ENCODE measurements at places on chromosomes 7 and 10. TPM values are rescaled to one million over a fixed set of nuclear protein-coding genes. Genes with fewer than 3 reads are reported as not detected.

DNA sequence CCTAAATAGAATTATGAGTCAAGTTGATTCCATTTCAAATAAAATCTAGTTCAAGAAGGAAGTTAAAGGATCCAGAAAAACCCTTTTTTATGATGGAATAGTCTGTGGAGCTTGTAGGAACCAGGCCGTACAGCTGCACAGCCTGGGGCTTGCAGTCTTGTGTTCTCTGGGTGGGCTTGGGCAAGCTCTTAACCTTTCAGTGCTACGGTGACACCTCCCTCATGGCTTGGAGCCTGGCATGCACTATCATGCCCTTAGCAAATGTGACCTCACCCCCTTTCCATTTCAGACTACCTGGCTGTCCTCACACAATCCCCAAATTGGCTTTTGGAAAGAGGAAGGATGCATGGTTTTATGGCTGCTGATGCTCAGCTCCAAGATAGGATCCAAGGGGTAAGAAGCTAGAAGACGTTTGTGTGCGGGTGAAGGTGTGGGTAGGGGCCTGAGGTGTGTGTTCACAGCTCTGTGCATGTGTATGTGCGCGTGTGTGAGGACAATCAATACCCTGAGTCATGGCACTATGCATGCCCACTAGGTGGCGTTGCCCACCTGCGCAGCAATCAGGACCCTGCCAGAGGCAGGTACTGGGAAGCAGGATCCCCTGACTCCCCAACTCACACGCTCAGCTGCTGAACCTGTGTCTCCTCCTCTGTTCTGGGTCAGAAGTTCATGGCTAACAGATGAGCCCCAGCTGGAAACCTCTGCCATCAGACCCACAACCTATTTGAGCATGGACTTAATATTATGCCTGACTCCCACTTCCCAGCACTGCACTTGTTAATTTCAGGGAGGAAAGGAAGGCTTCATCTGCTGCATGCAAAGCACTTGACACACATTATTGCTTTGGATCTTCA, 113.4 kb downstream of the PTPN20 start:
- peak; percentile 76 for DNase-seq

DNA sequence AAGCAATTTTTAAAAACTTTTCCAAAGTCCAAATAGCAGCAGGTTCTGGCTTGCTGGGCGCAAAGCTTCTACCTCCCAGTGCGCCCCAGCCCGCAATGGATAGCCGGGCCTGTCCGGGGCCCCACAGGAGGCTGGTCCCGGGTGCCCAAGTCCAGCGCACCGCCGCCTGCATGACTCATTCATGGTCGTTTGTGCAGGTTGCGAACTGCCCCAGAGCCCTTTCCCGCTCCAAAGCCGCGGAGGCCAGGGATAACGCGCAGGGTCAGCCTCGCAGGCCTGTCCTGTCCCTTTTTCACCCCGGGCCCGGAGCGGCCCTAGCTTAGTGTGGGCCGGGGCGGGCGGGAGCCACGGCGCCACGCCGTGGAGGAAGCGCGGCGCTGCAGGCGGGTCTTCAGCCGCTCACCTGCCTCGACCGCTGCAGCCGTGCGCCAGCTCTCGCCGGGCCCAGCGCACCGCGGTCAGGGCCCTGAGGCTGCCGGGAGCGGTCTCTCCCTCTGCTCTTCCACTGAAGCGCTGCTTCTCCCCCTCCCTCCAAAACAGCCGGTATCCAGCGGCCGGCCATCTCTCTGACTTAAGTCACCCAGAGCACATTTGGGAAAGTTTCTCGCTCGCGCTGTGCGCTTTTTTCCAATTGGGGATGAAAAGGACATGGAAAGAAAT, 1.7 kb upstream of the EGR2 start:
- DNase-seq: peak; percentile 83

- no peak for DNase-seq
These were observed 122.9 kb upstream of the BET1 start for GRCh38 chr7:94127026-94127425.

DNA sequence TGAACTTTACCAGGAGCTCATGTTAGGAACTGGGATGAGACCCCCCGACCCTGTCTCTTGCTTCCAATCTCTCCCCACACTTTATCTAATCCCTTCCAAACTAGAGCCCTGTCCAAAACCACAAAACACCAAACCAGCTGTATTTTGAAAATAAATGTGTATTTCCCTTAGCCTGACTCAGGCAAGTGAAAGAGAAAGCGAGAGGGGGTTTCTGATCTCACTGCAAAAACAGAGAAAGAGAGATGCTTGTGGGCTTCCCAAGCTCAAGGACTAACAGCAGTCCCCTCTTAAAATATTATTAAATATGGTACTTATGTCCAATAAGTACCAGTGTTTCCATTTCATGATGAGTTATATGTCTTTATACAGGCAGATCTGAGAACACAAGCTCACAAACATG, 122.0 kb downstream of the AGMO start:
- DNase-seq: no peak

The SPDYE16 gene
- 0.15 TPM for total RNA-seq

DNA sequence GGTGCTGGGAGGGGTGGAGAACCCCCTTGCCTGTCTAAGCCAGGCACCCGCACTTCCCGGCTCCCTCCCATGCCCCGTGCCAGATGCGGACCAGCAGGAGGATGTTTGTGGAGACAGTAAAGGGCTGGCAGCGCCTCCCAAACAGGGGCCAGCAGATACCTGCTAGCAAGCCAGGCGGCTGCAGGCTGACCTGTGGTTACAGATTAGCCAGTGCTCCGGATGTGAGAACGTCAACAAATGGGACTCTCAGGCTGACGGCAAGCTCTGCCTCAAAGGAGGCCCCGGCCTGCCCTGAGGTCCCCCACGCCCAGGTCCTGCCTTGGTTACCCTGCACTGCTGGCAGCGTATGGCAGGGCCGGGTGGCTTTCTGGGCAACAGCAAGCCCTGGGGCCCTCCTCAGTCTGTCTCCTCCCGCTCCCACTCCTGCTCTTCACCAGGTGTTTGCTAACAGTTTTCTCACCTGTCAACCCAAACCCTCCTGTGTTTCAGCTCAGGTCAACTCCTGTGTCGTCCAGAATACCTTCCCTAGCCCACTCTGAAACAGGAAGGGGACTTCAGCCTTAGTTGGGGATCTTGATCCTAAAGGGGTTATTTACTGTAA, 85.4 kb downstream of the NEURL1 start:
- peak; percentile 71 for DNase-seq

The TMEM196 gene
- total RNA-seq: not detected

DNA sequence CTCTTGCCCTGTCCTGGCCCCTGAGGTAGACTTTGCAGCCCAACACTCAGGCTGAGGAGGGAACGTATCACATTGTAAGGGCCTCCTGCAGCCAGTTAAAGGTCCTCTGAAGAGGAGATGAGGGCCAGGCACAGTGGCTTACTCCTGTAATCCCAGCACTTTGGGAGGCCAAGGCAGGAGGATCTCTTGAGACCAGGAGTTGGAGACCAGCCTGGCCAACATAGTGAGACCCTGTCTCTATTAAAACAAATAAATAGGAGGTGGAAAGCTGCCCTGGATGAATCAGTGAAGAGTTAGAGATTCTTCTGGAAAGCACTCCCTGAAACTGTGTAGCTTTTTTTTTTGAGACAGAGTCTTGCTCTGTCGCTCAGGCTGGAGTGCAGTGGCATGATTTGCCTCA, 2.3 kb upstream of the C10orf62 start:
- DNase-seq: no peak

DNA sequence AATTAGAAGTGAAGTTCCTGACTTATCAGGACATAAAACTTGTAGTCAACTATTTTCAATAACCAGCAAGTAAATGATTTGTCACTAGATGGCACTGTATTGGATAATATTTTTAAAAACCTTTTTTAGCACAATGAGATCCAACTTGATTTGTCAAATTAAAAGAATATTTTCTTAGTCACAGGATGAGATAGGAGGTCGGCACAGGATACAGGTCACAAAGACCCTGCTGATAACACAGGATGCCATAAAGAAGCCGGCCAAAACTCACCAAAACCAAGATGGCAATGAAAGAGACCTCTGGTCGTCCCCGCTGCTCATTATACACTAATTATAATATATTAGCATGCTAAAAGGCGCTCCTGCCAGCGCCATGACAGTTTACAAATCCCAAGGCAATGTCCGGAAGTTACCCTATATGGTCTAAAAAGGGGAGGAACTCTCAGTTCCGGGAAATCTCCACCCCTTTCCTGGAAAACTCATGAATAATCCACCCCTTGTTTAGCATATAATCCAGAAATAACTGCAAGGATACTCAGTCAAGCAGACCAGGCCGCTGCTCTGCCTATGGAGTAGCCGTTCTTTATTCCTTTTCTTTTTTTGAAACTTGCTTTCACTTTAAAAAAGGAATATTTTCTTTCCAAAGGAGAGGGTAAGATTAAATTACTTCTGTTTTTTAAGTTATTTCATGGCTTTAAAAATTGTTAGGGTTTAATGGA, 255.7 kb upstream of the MKLN1 start:
- DNase-seq: peak; percentile 34

All from HT-29 (cell line).